Neuronal stem cell (in vitro differentiated cells): ENCODE measurements at places on chromosomes 7 and 10.

DNA sequence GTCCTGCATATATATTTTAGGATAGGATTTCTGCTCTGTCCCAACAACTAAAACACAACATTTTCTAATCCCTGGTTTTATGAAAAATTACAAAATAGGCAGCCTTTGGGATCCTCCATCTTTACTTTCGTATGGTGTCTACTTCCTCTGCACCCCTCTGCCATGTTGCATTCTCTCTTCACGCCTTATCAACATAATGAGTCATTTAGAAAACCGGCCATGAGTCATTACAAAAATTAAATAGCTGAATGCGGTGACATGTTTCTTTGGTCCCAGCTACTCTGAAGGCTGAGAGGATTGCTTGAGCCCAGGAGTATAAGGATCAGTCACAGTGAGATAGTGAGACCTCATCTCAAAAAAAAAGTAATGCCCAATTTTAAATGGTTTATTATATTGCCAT, 148.1 kb upstream of the CELF2 start:
- DNase-seq = no peak

GRCh38 chr7:1882451-1882850, 212.4 kb downstream of the ELFN1 start:
- DNase-seq = no peak

- DNase-seq = peak; percentile 83
Observed at GRCh38 chr10:49761789-49762565, at the start of gene OGDHL. Gene OGDHL, minus strand, starts transcription at chr10:49762323. Its CDS starts 3,731 bp downstream, at chr10:49758592.

- DNase-seq = peak; percentile 56
Observed at GRCh38 chr10:102776779-102777456, 33.2 kb downstream of the WBP1L start.

GRCh38 chr10:75253281-75254220, 17.8 kb upstream of the COMTD1 start:
- no peak for DNase-seq

DNA sequence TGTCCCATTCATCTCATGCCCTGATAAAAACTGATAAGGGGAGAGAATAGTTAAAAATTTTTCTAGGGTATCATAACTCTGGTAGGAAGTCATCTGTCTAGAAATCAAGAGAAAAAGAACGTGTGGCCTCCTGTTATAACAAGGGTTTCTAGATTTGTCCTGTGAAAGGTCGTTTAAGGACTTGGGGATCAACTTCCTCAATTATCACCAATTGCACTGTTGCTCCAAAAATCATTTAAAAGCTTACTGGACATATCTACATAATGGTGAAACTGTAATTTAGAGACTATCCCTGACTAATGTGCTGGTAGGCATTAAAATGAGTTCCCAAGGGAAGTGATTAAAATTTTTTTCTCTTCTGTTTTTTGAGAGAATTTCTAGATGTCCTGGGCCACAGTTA, 58.2 kb downstream of the GPR141 start:
- no peak for DNase-seq

DNA sequence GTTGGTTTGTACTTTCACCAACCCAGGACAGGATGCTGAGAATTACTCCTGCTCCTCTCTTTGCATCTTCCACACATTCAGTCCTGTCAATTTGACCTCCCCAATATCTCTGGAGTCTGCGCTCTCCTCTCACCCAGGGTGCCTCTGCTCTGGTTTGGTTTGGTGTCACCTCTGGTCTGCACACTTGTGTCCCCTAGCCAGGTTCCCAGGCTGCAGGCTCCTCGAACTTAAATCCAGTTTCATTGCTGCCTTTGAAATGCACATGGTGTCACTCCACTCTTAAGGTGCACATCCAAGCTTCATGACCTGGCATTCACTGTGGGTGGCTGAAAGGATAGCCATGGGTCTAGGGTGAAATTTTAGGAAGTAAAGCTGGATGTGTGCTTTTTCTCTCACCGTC, 271.6 kb downstream of the RPS24 start:
- no peak for DNase-seq

DNA sequence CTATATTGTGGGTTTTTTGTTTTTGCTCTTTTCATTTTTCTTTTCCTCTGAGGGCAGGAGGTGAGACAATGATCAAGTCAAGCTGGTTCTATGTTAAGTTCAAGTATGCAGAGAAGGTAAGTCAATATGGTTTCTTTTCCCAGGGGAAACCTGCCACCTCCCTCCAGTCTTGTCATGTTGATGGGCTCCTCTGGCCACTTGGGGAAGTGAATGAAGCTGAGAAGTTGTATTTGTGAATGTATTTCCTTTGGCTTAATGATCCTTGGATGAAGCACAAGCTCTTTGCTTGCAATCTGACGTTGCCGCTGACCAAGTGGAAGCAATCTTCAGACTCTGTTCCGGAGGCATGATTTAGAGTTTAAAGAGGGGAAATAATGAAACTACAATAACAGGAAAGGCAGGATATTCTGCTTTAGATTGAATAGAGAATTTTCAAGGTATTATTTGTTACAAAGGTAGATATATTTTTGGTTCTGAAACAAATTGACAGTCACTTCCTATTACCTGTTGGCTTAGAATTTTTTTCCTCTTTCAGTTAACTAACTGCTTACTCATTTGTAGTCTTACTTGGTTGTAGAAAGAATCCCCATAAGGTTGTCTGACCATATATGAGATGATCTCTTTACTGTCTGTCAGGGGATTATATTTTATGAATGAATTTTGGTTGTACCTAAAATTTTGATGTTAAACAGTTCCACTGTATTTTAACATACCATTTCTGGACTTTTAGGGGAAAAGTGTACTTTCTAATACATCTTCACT, 369.6 kb downstream of the AUTS2 start:
- no peak for DNase-seq
